Activated T-cell treated with anti-CD3 and anti-CD28 coated beads for 24 hours (primary cell): ENCODE measurements at places on chromosomes 6 and 20.
A peak's percentile ranks its signal among the peaks of the same experiment; 100 is the strongest.

DNA sequence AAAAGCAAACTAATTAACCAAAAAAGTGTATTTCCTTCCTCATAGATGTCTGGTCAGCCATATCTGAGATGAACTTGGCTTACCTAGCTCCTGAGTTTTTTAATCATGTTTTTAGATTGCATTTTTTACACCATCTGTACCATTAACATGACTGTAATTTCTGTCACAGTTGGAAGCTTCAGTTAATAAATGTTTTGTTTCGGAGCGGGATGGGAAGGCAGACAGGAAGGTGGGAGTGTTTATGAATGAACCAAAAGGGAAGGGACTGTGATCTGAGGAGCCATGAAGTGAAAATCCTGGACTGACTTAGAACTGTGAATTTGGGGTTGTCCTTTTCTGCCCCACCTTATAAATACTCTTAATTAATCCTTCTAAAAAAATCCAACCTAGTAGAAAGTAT is 445.6 kb upstream of the SOX4 start:
- no peak for DNase-seq

DNA sequence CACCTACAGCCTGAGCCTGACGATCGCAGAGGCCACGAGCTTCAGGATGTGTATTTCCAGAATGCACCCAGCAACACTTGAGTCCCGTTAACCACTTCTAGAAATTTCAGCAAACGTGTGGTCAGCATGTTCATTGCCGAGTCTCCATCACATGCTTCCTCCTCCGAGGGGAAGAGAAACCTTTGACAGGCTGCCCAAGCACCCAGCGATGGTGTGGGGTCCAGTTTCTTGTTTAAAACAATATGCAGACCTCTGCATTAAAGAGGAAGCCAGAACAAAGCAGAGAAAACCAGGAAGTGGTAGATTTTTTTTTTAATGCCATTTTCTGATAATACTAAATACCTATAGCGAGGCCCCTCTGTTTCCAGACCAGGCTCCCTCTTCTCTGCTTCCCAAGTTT is 71.9 kb downstream of the GNAS-AS1 start:
- no peak for DNase-seq

GRCh38 chr6:155887421-155887820 is 431.8 kb upstream of the NOX3 start:
- no peak for DNase-seq

DNA sequence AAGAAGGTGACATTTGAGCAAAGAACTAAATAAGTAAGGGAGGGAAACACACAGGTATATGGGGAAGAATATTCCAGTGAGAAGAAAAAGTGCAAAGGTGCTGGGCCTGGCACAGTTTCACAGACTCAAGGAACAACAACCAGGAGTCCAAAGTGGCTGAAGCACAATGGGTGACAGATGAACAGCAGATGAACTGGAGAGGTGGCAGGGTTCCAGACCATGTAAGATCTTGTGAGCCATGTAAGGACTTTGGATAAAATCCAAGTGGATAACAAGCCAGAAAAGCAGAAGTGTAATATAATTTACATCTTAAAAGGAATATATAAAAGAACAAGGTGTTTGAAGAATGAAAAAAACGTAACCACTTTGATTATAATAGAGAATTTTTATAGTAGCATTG is 87.9 kb downstream of the MMS22L start:
- no peak for DNase-seq

DNA sequence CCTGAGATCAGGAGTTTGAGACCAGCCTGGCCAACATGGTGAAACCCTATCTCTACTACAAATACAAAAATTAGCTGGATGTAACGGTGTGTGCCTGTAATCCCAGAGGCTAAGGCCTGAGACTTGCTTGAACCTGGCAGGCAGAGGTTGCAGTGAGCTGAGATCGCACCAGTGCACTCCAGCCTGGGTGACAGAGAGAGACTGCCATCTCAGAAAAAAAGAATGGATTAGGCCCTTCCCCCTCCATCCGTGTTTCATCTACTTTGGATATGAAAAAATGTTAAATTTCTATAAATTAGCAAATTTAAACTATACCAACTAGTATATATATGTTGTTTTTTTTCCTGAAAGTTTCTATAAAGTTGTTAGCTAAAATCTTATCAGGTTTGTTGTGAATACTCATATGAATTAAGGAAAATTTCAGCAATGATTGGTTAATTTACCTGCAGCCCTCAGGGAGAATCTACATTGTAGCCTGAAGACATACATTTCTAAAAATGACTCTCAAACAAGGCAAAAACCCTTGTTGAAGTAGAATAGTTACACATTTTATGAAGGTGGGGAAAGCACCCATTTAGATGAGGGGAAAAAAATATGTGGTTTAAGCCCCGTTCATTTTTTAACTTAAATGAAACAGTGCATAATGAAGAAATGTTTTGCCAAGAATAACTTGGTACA is 120.9 kb downstream of the TIAM2 start:
- DNase-seq: no peak

GRCh38 chr6:130029163-130029562 is 10.8 kb downstream of the L3MBTL3 start:
- DNase-seq: peak; percentile 7

DNA sequence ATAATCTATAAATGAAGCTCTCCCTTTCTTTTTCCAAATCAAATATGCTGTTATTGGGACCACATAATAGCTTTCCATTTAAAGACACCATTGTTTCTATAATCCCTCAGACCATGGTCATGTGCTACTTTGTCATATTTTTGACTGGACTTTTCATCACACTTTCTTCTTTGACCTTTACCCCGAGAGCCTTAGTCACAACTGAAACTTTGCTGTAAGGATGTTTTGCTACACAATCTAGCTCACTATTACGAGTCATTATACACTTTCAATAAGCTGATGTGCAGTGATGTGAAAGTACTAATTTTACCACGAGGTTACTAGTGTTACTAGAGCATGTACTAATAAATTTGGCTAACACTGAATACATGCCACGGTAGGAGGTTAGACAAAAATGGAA is 367.2 kb upstream of the RUNX2 start:
- no peak for DNase-seq

- no peak for DNase-seq
Observed at GRCh38 chr6:13433709-13434121, 53.7 kb downstream of the GFOD1 start.

- DNase-seq: no peak
Observed at GRCh38 chr20:39067526-39068216, 105.5 kb downstream of the DHX35 start.

DNA sequence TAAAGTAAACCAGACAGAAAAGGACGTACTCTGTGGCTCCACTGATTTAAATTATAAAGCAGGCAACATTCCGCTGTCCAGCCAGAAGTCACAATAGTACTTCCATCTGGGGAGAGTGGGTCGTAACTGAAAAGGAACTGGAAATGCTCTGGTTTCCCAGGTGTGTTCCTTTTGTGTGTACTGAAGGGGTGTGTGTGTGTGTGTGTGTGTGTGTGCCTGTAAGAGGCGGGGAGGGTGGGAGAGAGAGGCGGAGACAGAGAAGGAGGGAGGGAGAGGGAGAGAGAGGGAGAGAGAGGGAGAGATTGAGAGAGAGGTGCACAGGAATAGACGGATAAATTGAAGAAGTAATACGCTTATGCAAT is 178.4 kb upstream of the ZNF184 start:
- DNase-seq: no peak

- DNase-seq: no peak
Observed at GRCh38 chr6:81892891-81893290, 140.4 kb upstream of the TENT5A start.

DNA sequence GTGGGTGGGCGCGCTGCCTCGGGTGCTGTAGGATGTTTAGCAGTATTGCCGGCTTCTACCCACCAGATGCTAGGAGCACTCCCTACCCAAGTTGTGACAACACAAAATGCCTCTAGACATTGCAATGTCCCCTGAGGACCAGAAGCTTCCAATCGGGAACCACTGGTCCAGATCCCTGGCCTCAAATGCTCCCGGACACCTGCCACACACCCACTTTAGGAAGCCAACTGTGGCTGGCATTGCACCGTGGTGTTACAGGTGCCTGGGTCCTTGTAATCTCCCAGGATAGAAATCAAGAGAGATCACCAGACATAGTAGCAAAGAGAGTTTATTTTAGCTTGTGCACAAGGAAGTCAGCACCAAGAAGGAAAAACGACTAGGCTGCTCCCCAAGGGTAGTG is 14.9 kb upstream of the RNASET2 start:
- no peak for DNase-seq

- DNase-seq: peak; percentile 28
Observed at GRCh38 chr6:135675862-135676261, 175.6 kb upstream of the PDE7B start.

DNA sequence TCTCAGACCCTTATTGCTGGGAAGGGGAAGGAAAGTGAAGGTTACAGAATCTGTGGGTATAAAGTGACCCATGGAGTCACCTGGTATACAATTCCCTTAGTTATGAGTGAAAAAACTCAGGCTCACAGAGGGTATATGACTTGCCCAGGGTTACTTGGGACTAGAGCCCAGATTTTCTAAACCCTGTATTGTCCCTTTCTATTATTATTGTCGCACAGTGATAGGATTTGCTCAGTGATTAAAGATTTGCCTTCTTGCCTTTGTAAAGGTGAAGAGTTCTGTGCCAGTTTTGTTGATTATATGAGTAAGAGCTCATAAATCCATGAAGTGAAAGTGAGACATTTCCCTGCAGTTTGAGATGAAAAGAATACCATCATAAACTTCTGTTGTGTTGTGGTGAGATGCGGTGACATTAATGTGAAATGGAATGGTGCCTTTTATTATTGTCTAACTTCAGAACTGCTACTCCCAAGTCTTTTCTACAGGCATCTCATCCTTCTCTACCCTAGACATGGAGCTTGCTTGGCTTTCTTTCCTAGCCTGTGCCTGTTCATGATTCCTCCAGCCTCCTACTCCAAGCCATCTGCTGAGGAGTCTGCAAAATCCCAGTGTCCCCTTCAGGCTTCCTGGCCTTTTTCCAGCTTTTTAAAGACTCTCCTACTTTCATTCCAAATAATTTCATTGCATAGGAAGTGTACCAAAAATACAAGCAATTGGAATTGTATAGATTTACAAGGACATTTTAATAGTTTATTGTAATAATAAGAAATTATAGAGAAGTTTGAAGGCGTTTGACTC is 33.5 kb upstream of the ADIG start:
- DNase-seq: no peak

DNA sequence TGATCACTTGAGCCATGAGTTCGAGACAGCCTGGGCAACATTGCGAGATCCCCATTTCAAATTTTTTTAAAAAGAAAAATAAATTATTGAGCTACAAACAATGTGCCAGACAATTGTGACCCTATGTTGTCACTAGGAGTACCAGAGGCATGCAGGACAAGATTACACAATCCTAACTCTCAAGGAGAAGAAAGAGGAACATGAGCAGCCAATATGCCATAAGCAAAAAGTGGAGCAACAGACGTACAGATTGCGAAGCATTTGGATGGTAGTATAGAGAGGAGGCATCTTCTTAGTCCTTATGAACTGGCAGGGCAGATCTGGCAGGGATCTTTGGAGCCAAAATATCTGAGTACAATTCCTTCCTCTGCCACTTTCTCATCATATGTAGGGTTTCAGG is 156.4 kb downstream of the OR2B2 start:
- DNase-seq: no peak

- DNase-seq: no peak
Observed at GRCh38 chr6:105795913-105796517, 290.1 kb upstream of the PRDM1 start.

DNA sequence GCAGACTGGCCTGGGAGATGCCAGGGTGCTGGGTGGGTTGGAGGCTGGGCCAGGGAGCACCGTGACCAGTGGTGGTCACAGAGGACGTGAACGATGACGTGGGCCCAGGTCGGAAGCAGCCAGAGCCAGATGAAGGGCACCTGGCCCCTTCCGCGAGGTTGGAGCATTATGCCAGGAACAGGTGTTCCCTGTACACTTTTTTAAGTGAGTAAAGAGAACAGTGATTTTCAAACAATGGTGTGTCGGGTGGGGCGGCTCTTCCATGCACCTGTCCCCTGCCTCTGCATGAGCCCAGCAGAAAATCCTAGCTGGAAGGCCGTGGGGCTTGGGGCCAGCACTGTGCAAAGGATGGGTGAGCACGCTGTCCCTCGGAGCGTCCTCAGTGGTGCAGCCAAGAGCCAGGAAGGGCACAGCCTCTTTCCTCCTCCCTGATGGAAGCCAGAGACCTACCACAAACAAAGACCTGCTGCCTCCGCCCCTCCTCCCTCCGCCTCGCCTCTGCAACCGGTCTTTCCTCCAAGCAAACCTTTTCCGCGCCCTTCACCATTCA is 350.5 kb downstream of the ZFAND3 start:
- DNase-seq: no peak

- DNase-seq: no peak
Observed at GRCh38 chr6:139151425-139152087, 16.7 kb downstream of the HECA start.

GRCh38 chr20:58889798-58890517 is 37.4 kb downstream of the GNAS start:
- no peak for DNase-seq

GRCh38 chr6:8743170-8743745 is 307.9 kb upstream of the SLC35B3 start:
- no peak for DNase-seq

DNA sequence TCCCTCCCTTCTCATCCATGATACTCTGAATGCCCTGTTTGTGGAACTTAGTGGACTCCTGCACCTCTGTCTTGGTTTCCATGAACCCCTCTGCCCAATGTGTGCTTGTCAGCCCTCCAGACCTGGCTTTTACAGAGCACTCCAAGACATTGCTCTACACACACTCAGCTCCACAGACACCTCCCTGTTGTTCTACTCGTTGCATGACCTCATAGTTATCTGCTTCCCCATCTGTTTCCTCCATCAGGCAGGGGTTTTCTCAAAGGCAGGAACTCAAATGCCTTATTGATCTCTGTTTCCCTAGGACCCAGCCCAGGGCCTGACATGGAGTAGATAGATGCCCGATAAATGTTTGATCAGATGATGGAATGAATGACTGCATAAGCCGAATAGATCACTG is 13.3 kb downstream of the PLCG1 start:
- no peak for DNase-seq

- no peak for DNase-seq
Observed at GRCh38 chr6:17884498-17885478, 102.6 kb downstream of the KIF13A start.

GRCh38 chr20:57384953-57385761 is 6.0 kb upstream of the RBM38 start:
- DNase-seq: no peak

- DNase-seq: no peak
Observed at GRCh38 chr6:2792330-2793110, 27.3 kb downstream of the WRNIP1 start.

DNA sequence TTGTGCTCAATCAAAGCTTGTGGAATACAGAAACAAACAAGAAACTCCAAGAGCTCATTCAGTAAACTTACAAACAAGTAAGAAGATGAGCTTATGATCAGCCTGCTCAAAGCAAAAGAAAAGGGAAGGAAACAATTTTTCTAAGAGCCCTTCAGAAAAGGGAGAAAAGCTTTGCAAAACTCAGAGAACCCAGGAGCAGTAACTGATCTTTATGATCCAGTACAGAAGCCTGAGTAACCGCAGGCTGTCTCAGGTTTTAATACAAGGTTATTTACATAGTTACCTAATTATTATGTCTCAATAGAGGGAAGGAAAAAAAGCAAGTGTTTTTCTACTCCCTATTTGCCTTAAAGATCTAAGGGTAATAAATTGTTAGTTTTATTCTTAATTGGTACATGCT is 226.5 kb downstream of the MAFB start:
- no peak for DNase-seq
